ENCODE measurements at places on chromosomes 1 and 21.

GRCh38 chr1:14495381-14495780, 103.1 kb upstream of the KAZN start:
- DNase-seq = no peak

DNA sequence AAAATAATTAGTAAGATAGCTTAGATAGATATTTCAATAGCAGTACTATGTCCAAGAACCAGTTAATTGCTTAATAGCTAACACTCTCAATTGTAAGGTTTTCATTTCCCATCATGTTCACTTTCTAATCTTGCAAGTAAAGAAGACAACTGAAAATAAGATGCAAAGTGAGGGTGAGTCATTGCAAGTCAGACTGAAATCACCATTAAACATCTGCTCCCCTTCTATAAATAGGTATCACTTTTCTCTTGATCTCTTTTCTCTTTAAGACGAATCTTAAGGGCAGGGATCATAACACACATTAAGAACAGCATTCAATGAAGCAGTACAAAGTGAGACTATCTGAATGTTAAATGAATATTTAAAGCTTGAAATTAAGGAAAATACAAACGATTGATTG, 40.4 kb downstream of the UBR4 start:
- DNase-seq = no peak

- no peak for DNase-seq
These were observed 163.5 kb downstream of the PLXNA2 start for GRCh38 chr1:208080396-208081286.

- no peak for DNase-seq
These were observed 29.7 kb downstream of the SSBP3 start for GRCh38 chr1:54376430-54377039.

DNA sequence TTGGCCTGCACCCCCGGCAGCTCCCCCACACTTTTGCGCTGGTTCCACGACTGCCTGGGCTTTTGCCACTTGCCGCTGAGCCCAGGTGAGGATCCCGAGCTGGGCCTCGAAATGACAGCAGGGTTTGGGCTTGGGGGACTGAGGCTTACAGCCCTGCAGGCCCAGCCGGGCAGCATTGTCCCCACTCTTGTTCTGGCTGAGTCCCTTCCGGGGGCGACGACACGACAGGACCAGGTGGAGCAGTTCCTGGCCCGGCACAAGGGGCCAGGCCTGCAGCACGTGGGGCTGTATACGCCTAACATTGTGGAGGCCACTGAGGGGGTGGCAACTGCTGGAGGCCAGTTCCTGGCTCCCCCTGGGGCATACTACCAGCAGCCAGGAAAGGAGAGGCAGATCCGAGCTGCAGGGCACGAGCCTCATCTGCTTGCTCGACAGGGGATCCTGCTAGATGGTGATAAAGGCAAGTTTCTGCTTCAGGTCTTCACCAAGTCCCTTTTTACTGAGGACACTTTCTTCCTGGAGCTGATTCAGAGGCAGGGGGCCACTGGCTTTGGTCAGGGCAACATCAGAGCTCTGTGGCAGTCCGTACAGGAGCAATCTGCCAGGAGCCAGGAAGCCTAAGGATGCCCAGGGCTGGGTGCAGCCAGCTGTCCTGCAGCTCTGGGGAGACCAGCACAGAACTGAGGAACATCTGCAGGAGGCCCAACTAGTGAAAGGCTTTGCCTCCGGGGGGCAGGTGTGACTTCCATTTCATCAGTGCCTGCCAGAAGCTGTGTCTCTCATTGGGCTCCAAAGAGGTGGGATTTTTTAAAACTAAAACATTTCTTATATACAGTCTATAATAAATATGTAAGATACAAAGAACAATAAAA, 1.2 kb downstream of the HPDL start:
- no peak for DNase-seq

- DNase-seq = peak; percentile 98
These were observed 123.5 kb downstream of the PTPN14 start for GRCh38 chr1:214427871-214428277.
